ENCODE measurements at places on chromosomes 2 and 18.

DNA sequence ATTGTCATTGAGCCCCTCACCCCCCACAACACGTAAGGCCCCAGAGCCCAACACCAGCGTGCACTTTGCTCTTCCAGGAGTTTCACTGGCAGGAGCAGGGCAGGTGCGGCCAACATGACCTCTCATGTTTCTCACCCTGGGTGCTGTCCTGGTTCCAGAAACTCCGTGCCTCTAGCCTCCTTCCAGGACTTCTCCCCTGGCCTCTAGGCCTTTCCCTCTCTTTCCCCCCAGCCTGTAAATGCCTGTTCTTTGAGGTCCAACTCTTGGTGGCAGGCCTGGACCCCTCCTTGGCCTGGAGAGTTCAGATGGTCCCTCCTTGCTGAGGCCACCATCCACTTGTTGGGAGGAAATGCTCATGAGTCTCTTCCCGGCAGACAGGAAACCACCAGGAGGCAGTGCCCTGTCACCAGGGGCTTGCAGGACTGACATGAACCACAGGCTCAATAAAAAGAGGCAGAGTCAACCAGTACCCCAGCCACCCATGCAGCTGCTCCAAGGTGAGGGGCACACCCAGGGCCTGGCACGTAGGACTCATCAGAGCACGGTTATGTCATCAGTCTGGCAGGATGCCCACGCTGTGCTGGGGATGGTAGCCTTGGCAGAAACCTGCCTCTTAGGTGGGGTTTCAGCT, 1.5 kb downstream of the MALL start:
- no peak for DNase-seq

GRCh38 chr18:7358989-7359726, 128.3 kb downstream of the LRRC30 start:
- DNase-seq: no peak

DNA sequence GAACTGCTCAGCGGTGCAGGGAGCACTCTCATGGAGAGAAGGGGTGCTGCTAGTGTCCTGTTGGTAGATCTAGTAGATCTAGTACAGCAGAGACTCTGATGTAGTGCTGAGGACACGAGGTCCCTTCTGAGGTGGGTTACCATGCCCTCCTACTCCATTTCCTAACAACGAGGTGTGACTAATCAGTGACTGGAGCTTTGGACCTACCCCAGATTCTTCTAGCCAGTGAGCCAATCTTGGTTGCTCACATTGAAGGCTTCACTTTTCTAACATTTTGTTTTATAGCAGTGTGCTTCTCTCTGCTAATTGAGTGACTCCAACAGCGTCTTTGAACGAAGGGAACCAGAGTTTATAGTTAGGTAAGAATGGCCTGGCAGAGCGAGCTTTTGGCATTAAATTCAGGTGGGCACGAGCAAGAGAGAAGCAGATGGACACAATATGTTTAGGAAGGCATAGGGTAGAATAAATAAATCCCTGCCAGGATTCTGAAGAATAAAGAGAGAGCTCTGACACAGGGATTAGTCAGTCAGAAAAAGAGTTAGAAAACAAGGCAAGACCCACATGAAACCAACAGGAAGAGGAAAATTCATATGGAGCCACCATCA, 306.0 kb upstream of the RAB12 start:
- no peak for DNase-seq

DNA sequence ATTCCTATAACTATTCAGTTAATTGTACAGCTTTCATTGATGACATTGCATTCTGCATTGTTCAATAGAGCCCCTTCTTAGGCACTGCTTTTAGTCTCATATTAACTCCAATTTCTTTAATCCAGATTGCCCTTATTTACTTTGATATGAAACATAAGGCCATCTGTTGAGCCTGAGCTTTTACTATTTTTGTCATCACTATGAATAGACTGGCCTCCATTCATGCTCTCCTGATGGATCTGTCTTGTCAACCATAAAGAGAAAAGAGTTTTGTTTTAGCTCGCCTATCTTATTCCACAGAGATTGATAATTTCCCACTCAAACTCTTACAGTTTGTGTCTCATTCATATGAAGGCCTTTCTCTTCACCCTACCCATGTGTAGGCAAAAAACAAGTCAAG, 159.2 kb upstream of the DTNA start:
- DNase-seq: no peak

GRCh38 chr18:53817976-53818950, 406.2 kb downstream of the MBD2 start:
- DNase-seq: no peak

- DNase-seq: no peak
These were observed 10.9 kb downstream of the GNLY start for GRCh38 chr2:85704800-85705679.

DNA sequence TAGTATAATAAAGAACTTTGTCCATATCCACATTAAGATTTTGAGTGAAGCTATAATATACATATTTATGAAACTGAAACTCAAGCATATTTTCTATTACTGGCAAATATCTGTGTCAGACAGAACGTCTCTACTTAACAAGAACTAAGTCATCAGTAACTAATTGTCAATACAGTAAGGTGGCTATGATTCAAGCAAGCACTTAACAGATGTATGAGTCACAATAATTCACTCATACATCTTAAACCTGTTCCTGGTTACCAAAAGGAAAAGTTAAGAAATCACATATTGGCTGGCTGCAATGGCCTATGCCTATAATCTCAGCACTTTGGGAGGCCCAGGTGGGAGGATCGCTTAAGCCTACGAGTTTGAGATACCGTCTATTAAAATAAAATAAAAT, 96.0 kb downstream of the SOS1 start:
- DNase-seq: no peak

DNA sequence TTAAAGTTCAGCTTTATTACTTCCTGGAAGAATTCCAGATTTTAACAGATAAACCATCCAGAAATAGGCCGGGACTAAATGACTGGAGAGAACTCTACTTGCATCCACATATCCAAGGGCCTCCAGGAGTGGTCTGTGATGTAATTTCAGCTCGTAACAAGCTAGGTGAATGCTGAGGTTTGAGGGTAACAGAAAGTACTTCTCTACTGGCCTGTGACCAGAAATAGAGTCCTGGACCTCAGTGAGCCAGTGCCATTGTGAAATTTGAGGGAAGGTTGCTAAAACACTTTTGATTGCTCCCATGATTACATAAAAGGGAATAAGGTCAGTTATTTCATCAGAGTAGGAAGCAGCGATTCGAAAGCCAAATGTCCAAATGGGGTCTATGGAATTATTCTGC, 158.1 kb downstream of the DOCK10 start:
- no peak for DNase-seq

- DNase-seq: peak; percentile 42
These were observed 260.4 kb downstream of the ZNF516 start for GRCh38 chr18:76234676-76235060.

- no peak for DNase-seq
These were observed 725 bp downstream of the SLC66A2 start for GRCh38 chr18:79950515-79951341.
